ENCODE measurements at places on chromosomes 4 and X.

DNA sequence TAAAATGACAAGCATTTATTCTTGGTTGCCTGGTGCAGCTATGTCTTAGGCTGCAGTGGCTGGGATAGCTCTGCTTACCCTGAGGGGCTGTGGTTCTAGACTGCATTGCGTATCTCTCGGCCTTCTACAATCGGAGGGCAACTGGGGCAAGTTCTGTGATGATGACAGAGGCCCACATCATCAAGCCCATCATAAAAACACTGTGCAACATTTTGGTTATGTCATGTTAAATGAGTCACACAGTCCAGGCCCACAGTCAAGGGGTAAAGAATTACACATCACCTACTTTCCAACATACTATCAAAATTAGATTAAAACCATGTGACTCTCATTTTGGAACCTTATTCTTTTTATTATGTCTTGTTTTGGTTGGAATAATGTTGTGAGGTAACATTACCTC, 120.2 kb upstream of the GUCY1A1 start:
- no peak for DNase-seq

GRCh38 chrX:81238166-81238565, 36.3 kb downstream of the SH3BGRL start:
- DNase-seq, result no peak

- peak; percentile 66 for DNase-seq
These were observed 442 bp downstream of the NDUFB11 start for GRCh38 chrX:47143894-47144625.

DNA sequence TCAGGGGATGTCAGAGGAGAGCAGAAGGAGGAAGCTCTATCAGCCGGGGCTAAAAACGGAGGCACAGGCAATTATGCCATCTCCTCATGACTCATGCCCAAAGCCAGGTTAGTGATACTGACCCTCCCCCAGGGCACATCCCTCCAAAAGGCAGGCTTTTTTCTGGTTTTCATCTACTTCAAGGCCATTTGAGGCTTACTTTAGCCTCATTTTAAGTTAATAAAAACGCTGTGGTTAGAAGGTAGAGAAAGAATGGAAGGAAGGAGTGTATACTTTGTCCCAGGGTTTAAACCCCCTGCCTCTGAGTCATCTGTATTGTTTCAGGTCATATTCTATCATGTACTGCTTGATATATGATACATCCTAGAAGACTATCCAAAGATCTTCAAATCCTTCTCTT, 89.7 kb upstream of the NDP start:
- peak; percentile 21 for DNase-seq

DNA sequence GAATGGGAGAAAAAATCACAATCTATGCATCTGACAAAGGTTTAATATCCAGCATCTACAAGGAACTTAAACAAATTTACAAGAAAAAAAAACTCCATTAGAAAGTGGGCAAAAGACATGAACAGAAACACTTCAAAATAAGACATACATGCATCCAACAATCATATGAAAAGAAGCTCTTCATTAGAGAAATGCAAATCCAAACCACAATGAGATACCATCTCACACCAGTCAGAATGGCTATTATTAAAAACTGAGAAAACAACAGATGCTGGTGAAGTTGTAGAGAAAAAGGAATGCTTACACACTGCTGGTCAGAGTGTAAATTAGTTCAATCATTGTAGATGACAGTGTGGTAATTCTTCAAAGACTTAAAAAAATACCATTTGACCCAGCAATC, 306.0 kb upstream of the TBX22 start:
- no peak for DNase-seq

- peak; percentile 83 for DNase-seq
These were observed 112.7 kb downstream of the ASMT start for GRCh38 chrX:1727531-1728027.

- no peak for DNase-seq
These were observed 113.9 kb downstream of the GRIA3 start for GRCh38 chrX:123298026-123298425.

GRCh38 chrX:14027511-14028019, 2.1 kb downstream of the GEMIN8 start:
- peak; percentile 62 for DNase-seq

GRCh38 chr4:87118826-87119225, 101.6 kb downstream of the KLHL8 start:
- peak; percentile 17 for DNase-seq

- DNase-seq, result no peak
These were observed 569.1 kb upstream of the GRID2 start for GRCh38 chr4:91734682-91735081.

GRCh38 chrX:102712216-102712966, at the start of gene GPRASP2:
GPRASP2 (plus strand) TSS chrX:102712448; CDS start chrX:102714870, 2,422 bp downstream.
- DNase-seq, result peak; percentile 14

DNA sequence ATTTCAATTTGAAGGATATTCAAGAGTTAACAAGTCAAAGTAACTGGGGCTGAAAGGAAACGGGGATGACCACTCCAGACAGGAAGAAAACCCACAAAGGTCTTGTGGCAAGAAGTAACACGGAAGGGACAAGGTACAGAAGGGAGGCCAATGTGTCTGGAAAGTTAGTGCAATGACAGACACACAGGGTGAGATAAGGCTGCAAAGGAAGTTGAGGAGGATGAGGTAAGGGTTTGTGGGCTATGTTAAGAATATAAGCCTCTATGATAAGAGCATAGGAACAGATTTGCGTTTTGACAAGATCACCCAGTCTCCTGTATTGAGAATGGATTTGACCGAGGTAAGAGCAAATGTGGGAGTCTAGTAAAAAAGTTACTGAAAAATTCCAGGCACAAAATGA, 21.9 kb upstream of the EMCN start:
- no peak for DNase-seq

DNA sequence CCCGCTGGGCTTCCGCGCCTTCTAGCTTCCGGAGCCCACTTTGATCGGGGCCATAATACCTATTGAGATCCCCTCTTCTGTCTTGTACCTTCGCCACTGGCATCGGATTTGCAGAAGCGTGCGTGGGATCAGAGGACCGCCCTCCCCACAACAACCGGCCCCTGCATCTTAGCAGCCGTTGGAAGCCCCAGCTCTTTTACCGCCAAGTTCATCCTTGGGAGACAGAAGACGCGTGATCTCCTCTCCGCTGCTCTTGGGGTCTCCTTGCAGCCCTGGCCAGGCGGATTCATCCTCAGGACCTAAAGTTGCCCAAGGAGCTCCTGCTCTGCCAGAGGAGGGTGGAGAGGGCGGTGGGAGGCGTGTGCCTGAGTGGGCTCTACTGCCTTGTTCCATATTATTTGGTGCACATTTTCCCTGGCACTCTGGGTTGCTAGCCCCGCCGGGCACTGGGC, 1.6 kb downstream of the SLIT2 start:
- no peak for DNase-seq

GRCh38 chrX:104833401-104833800, 267.4 kb downstream of the IL1RAPL2 start:
- DNase-seq, result no peak

DNA sequence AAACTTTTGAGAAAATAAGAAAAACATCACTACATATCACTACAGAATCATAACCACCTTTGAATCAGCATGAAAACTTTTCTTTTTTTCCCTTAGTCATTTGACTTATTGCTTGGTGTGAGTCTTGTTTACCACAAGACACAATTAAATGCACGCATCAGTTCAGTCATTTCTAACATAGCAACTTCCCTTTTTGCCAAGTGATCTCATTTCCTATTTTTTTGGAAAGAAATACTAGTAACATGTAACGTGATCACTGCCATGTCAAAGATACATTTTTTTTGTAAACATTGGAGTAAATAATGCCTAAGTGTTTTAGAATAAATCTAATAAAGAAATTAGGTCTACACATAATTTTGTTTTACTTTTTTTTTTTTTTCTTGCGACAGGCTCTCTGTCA, 5.1 kb upstream of the CXCL8 start:
- DNase-seq, result peak; percentile 76

DNA sequence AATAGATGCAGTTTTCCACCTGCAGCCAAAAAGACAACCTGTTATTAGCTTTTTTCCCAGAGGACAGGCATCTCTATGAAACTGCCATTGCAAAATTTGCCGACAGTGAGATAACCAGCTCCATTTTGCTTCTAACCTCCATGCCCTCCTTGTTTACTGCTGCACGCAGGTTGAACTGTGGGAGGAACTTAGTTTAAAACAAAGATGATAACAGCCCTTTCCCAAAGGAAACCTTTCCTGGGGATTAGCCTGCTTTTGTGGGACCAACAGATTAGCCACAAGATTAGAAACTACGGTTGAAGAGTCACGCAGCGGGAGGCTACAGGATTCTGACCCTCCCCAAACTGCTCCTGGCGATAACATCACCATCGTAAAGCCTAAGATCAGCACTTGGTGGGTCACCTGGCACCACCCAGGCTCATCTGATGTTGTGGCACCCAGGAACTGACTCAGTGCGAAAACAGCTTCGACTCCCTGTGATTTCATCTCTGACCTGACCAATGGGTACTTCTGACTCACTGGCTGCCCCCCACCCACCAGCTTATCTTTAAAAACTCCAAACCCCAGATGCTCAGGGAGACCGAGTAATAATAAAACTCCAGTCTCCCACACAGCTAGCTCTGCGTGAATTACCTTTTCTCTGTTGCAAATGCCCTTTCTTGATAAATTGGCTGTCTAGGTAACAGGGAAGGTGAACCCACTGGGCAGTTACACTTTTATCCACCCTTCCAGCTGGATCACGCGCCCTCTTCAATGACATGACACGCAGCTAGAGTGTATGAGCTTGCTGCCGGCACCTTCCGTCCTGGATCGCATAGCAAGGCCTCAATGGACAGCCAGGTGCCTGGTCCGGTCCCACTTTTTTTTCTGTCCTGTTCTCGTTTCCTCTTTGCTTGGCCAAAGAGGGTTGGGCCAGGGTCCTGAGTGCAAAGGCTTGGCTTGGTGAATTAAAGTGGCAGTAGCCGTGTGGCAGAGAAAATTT, 27.2 kb downstream of the NOP14 start:
- peak; percentile 72 for DNase-seq

DNA sequence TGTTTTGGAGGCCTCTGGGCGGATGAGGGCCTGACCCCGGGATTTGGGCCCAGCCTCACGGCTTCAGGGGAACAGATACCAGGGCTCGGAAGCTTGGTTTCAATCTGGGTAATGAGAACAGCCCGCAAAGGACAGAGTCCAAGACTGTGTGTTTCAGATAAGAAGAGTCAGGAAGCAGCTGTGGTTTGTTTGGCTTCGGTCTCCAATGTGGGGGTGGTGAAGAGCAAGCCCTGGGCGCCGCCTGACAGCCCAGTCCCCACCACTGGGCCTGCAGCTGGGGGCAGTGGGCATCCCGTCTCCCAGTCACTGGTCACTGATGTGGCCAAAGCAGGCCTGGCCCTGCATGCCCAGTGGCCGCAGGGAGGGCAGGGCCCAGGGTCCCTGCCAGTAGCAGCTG, 9.1 kb downstream of the WFS1 start:
- DNase-seq, result no peak

DNA sequence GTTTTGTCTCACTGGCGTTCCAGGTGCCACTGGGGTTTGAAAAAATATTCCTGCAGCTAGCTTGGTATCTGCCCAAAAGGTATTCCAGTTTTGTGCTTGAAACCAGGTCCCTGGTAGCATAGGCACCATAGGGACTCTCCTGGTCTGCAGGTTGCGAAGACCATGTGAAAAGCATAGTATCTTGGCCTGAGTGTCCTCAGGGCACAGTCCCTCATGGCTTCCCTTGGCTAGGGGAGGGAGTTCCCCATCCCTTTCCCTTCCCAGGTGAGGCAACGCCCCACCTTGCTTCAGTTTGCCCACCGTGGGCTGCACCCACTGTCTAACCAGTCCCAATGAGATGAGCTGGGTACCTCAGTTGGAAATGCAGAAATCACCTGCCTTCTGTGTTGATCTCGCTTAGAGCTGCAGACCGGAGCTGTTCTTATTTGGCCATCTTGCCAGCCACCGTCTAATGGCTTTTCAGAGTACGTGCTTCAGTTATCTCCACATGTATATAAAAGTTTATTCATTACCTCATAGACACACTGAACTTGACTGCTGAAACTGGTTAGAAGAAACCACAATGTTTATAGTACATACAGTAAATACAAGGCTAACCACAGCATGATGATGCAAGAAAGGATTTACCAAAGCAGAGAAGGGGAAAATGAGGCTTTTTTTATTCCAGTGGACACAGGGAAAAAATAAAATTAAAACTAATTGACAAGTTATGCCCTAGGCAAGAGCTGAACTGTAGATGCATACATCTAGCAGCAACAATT, 10.6 kb downstream of the PBDC1 start:
- no peak for DNase-seq

- no peak for DNase-seq
These were observed 1393.4 kb upstream of the PCDH7 start for GRCh38 chr4:29326816-29327215.

DNA sequence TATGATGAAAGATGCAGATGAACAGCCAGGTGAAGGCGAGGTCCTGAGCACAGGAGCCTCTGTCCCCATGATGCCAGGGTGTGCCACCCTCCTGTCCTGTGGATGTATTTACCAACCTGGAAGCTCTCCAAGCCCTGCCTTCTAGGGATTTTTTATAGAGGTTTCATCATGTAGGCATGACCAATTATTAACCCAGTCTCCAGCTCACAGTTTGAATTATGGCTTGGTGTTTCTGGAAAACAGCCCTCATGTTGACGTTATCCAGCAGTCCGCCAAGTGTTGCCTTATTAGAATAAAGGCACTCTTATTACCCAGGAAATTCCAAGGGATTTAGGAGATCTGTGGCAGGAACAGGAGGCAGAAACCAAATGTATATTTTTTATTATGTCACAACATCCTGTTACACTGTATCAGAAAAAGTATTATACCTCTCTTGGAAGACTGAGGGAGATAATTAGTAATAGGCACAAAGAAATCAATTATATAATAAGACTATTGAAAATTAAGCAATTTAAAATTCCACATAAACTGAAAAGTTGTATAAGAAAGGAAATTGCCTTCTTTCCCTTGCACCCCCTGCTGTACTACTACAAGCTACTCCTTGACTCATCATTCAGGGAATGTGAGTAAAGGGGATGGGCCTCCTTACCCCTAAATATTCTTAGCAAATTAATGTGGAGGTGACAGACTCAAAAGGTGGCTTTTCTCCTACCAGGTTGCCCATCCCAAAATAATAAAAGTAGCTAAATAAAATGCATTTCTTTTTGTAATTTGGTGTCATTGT, 129.6 kb downstream of the ZNF330 start:
- DNase-seq, result peak; percentile 34

DNA sequence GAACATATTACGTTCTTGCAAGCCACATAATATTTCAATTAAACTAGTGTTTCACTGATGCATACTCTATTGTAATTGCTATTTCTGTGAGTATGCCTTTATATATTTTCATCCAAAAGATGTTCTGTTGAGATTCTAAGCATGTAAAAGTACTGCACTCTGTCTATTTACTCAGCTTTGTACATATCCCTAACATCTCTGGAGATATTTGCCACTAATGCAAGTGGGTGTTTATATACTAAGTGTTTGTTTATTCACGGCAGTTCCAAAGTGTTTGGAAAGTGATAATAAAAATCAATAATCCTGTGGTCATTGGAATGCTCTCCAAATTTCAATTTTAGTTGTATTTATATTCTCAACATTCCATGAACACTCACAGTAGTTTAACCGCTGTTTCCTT, 1989.0 kb downstream of the C4orf33 start:
- no peak for DNase-seq

GRCh38 chr4:142440093-142440492, 406.0 kb downstream of the INPP4B start:
- DNase-seq, result no peak

All from suppressor macrophage treated with lipopolysaccharide for 1 hour (primary cell).